NCI-H226 (cell line): ENCODE measurements at places on chromosomes 5 and 9.
A peak's percentile ranks its signal among the peaks of the same experiment; 100 is the strongest.

GRCh38 chr9:126700903-126701812, 87.4 kb downstream of the LMX1B start:
- no peak for DNase-seq

DNA sequence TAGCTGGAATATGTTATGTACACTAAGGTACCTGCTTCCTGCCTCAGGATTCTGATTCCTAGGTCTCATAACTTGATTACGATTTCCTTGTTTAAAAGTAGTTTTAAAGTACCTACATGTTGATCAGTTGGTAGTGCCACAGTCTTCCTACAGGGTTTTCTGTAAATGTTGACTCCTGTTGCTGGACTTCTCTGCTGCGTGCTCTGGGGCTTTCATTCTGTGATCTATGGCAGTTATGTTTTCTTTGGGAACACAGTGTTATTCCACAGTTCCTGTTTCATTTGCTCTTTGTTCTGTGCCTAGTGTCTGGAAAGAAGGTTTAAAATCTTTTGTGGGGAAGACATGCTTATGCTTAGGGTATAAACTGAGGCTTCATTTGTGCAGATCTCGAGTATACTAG, 343.5 kb downstream of the PLK2 start:
- no peak for DNase-seq

DNA sequence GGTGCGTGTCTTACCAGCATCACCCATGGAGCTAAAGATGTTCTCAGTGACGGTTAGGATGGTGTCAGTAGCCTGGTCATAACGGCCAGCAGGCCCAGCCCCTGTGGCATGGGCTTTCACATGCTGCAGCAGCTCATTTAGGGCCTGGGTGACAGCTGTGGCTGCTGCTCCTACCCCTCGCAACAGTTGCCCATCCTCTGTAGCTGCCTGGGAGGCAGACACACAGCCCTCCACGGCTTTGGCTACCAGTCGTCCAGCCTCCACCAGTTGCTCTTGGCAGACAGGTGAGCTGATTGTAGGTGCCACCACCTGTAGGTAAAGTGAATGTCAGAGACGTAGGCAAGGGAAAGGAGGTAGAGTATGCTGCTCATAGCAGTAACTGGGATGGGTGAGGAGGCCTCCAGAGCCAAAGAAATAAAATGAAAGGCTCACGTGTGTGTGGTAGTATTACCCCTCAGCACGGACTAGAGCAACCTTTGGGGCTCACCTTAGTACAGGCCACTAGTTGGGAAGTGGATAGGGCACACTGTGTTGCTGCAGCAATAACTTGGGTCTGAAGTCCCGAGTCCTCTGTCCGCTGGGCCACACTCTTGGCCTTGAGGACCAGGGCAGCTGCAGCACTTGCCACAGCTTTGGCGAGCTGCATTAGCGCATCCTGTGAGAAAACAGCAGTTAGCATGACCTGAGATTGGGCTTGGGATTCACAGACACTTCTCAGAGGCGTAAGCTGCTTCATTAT, 14.7 kb downstream of the TLN1 start:
- DNase-seq, result no peak

DNA sequence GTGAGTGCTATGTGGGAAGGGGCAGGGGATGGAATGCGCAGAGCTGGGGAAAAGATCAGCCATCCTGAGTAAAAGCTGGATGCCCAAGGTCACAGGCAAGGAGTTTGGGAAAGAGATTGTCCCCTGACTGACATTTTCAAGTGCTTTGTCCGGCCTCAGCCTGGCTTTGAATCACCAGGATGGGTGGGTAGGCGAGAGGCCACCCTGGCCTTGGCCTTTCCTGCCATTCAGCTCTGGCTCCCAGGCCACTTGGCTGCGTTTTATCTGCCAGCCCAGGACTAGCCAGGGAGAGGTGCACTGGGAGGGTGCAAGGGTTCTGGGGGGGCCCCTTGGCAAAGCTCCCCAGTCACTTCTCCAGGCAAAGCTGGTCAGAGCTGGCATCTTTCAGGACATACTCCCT, 37.4 kb upstream of the SYNPO start:
- DNase-seq, result no peak

- DNase-seq, result peak; percentile 96
Observed at GRCh38 chr9:130138171-130138653, 34.0 kb upstream of the NCS1 start.

- DNase-seq, result no peak
Observed at GRCh38 chr5:142834504-142834903, 64.3 kb downstream of the ARHGAP26 start.

DNA sequence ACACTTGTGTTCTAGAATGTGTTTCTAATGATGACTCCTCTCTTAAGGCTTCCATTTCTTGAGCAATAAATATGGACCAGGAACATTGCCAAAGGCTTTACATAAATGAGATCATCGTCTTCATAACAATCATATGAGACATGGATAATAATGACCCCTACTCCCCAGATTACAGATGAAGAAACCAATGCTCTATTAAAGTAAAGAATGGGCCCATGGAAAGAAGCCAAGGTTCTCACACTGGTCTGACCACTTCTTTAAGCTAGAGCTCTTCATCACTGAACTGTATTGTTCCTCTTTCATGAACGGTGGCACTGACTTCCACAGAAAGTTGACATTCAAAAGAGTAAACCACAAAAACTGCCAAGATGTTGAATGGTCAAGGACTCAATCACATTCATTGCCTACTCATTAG, 65.3 kb downstream of the MARCHF3 start:
- peak; percentile 93 for DNase-seq

GRCh38 chr9:37970301-37971107, 66.6 kb upstream of the SLC25A51 start:
- no peak for DNase-seq

- no peak for DNase-seq
Observed at GRCh38 chr5:128132499-128132898, 48.9 kb downstream of the SLC12A2 start.

- no peak for DNase-seq
Observed at GRCh38 chr5:79032031-79032695, 37.3 kb downstream of the DMGDH start.

- no peak for DNase-seq
Observed at GRCh38 chr5:31328040-31328733, 134.7 kb downstream of the CDH6 start.

DNA sequence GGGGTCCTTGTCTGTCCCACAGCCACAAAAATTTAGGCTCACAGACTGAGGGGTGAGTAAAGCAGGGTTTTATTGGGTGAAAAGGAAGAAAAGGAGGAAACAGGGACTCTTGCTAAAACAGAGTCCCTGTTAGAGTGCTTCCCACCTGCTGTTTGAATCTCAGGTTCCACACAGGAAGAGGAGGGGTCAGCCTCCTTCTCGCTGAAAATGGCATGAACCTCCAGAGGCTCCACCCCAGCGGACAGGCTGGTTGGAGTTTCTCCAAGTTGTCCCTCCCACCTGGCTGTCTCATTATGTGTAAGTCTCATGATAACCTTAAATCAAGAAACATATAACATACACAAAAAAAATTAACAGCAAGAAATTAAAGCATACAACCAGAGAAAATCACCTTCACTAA, 28.3 kb upstream of the UHRF2 start:
- DNase-seq, result no peak

- DNase-seq, result no peak
Observed at GRCh38 chr5:112355058-112355685, 63.9 kb downstream of the EPB41L4A start.

DNA sequence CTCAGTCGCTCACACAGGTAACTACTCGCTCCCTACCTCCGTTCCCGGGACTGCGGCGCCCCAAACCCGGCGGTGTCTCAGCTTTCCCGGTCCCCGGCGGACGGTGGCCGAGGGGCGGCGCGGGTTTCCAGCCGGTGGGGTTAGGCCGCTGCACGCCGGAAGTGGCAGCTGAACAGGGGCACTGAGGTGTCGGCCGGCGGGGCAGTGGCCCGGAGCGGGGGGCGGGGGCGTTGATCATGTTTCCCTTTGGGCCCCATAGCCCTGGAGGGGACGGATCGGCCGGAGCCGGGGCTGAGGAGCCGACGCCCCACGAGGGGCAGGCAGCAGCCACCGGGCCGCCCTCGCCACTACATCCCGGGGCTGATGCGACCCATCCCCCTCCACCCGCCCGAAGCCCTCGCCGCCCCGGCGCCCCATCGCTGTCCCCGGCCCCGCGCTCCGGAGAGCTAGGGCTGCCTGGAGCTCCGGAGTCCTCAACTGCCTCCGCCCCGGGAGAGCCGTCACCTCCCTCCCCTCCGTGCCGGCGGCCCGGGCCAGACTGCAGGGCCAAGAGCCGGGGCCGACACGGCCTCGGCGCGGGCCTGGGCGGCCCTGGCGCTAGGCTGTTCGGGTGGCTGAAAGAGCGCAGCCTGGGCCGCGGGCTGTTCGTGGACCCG, at the start of gene DCAF10:
DCAF10 (plus strand) TSS at position 167 of the 656 bp plus-strand sequence; CDS start at position 237, 70 bp downstream.
- DNase-seq, result peak; percentile 46

DNA sequence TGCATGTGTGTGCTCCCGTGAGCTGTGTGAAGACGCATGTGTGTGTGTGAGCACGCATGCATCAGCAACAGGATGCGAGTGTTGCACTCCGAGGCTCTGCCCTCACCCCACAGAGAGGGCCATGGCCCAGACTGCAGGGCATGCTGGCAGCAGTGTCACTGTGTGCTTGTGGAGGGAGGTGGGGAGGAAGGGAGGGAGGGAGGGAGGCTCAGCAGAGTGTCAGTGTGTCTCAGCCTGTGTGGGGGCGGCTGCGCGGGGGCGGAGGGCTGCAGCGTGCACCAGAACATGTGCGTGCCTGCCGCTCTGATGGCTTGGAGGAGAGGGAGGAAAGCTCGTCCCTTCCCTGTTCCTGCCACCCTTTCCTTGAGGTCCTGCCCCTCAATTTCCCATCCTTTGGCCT, 5.3 kb downstream of the CAMK2A start:
- DNase-seq, result no peak
